ENCODE measurements at places on chromosomes 3 and 15.
A peak's percentile ranks its signal among the peaks of the same experiment; 100 is the strongest.

- no peak overlapping the region for H3K4me3 ChIP-seq
- no peaks in the 10 kb centered on the region for H3K36me3 ChIP-seq
- peaks cover 5% of the 10 kb centered on the region for H3K4me1 ChIP-seq
- no peaks in the 10 kb centered on the region for H3K27me3 ChIP-seq
- no peak overlapping the region for H3K27ac ChIP-seq
- DNase-seq, result no peak
Measured at GRCh38 chr3:113485161-113485609, 29.8 kb downstream of the SPICE1 start.

GRCh38 chr3:42658091-42658770 lies 4.7 kb downstream of the ZBTB47 start:
- no peaks in the 10 kb centered on the region for H3K36me3 ChIP-seq
- peaks cover 10% of the 10 kb centered on the region for H3K4me1 ChIP-seq
- H3K27me3 ChIP-seq, result peaks cover 8% of the 10 kb centered on the region
- H3K27ac ChIP-seq, result no peak overlapping the region
- no peak overlapping the region for H3K4me3 ChIP-seq
- DNase-seq, result no peak

DNA sequence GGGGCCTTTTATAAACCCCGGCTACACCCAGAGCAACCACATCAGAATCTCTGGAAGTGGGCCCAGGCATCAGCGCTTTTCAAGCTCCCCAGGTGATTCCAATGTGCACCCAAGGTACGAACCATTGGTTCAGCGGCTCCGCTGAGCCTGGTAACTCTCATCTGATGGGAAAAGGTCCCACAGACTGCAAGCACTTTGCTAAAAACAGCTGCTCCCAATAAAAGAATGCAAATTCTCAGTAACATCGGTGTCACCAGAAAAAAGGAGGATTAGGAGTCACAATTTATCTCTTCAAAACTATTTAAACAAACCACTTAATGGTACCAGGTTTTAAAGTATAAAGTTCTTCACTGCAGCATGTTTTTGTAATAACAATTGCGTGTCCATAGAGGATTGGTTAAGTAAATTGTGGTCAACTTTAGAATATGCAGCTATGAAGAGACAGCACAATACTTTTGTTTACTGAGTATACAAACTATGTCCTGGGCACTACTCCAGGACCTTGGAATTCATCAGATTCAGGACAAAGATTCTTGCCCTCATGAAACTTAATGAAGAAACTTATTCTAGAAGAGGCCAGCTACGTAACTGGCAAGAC lies 660.7 kb upstream of the ADAMTS9 start:
- H3K27ac ChIP-seq, result no peak overlapping the region
- no peak overlapping the region for H3K4me3 ChIP-seq
- H3K27me3 ChIP-seq, result no peaks in the 10 kb centered on the region
- no peaks in the 10 kb centered on the region for H3K4me1 ChIP-seq

- H3K27ac ChIP-seq, result peak within 1 kb of the TSS; percentile 61
- peaks cover 19% of the 10 kb centered on the region for H3K4me1 ChIP-seq
- no peak for DNase-seq
Measured at GRCh38 chr3:170418422-170419398, at the start of gene CLDN11. CLDN11 (plus strand) TSS chr3:170418868; CDS start chr3:170419067, 199 bp downstream.

GRCh38 chr3:127655641-127656040 lies 17.1 kb upstream of the ABTB1 start:
- H3K4me1 ChIP-seq, result no peaks in the 10 kb centered on the region
- H3K27ac ChIP-seq, result no peak overlapping the region
- H3K36me3 ChIP-seq, result no peaks in the 10 kb centered on the region
- no peaks in the 10 kb centered on the region for H3K27me3 ChIP-seq

DNA sequence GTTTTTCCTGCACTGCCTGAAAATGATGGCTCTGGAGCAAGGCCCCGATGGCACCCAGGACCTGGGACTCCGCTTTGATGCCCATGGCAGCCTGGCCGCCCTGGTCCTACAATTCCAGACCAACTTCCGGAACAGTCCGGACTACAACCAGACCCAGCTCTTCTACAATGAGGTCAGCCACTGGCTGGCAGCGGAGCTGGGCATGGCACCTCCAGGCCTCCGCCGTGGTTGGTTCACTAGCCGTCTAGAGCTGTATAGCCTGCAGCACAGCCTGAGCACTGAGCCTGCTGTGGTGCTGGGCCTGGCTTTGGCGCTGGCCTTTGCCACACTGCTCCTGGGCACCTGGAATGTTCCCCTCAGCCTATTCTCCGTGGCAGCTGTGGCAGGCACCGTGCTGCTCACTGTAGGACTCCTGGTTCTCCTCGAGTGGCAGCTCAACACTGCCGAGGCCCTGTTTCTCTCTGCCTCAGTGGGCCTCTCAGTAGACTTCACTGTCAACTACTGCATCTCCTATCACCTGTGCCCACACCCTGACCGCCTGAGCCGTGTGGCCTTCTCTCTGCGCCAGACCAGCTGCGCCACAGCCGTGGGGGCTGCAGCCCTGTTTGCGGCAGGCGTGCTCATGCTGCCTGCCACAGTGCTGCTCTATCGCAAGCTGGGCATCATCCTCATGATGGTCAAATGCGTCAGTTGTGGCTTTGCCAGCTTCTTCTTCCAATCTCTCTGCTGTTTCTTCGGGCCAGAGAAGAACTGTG lies 10.9 kb downstream of the DISP2 start:
- H3K36me3 ChIP-seq, result no peaks in the 10 kb centered on the region
- DNase-seq, result no peak
- H3K27me3 ChIP-seq, result no peaks in the 10 kb centered on the region
- peaks cover 14% of the 10 kb centered on the region for H3K4me1 ChIP-seq
- H3K27ac ChIP-seq, result no peak overlapping the region

DNA sequence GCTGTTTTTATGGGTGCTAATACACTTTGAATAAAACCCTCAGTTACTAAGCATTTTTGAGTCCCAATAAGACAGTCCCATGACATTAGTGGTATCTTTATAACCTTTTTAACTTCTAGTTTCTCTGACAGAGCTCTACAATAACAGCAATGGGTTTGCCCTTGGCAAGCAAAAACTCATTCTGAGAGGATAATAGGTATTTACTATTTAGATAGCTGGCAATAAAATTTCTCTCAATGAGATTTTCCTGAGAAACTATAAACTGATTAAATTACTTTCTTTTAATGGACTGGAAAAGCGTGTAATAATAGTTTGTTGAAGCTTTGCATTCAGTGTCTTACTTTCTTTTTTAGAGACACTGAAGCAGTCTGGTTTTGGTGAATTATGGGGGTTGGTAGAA lies 168.0 kb upstream of the MLF1 start:
- no peaks in the 10 kb centered on the region for H3K27me3 ChIP-seq
- DNase-seq, result no peak
- H3K36me3 ChIP-seq, result no peaks in the 10 kb centered on the region
- H3K4me1 ChIP-seq, result no peaks in the 10 kb centered on the region
- no peak overlapping the region for H3K27ac ChIP-seq

- DNase-seq, result no peak
- no peaks in the 10 kb centered on the region for H3K27me3 ChIP-seq
- no peaks in the 10 kb centered on the region for H3K36me3 ChIP-seq
- H3K27ac ChIP-seq, result no peak overlapping the region
- H3K4me1 ChIP-seq, result no peaks in the 10 kb centered on the region
Measured at GRCh38 chr3:151912028-151912427, 38.6 kb downstream of the SUCNR1 start.

GRCh38 chr15:73127302-73127936 lies 75.2 kb downstream of the NEO1 start:
- no peaks in the 10 kb centered on the region for H3K4me1 ChIP-seq
- no peak for DNase-seq
- H3K27me3 ChIP-seq, result peaks cover 16% of the 10 kb centered on the region
- no peak overlapping the region for H3K27ac ChIP-seq

- H3K27me3 ChIP-seq, result no peaks in the 10 kb centered on the region
- no peak for DNase-seq
- no peak overlapping the region for H3K27ac ChIP-seq
- no peak overlapping the region for H3K4me3 ChIP-seq
Measured at GRCh38 chr15:34271493-34271892, 46.7 kb downstream of the EMC4 start.
